ENCODE measurements at places on chromosomes 1 and 21. TPM values are rescaled to one million over a fixed set of nuclear protein-coding genes. Genes with fewer than 3 reads are reported as not detected.

Gene APOBEC4
- not detected for total RNA-seq

Gene HSD3B1
- total RNA-seq: not detected

Gene TFAP2E
- not detected for total RNA-seq

DNA sequence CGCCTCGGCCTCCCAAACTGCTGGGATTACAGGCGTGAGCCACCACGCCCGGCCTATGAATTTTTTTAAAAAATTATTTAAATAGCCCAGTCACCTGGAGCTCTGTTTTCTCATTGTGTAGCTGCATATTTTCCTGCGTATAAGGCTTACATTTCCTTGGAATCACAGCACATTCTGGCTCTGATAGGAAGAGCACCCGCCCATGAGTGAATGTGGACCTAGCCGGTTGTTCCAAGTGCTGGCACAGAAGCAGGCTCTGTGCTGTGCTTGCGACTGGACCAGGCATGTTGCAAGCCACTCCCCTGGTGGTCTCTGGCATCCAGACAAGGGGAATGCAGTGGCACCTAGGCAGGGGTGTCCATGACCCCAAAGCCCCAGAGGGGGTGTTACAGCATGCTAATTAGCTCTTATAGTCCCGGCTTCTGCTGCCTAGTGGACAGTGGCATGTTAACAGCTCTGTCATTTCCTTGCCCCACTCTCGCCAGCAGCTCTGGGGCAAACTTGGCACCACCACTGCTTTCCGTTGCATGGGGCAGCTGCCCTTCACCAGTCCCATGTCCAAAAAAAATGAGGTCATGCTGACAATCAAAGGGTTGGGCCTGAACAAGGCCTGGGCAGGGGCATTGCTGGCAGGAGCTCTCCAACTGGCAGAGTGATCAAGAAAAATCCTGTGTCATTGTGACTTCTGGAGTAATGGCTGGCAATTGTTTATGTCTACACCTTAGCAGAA lies 5.2 kb upstream of the VTCN1 start:
- DNase-seq: no peak

DNA sequence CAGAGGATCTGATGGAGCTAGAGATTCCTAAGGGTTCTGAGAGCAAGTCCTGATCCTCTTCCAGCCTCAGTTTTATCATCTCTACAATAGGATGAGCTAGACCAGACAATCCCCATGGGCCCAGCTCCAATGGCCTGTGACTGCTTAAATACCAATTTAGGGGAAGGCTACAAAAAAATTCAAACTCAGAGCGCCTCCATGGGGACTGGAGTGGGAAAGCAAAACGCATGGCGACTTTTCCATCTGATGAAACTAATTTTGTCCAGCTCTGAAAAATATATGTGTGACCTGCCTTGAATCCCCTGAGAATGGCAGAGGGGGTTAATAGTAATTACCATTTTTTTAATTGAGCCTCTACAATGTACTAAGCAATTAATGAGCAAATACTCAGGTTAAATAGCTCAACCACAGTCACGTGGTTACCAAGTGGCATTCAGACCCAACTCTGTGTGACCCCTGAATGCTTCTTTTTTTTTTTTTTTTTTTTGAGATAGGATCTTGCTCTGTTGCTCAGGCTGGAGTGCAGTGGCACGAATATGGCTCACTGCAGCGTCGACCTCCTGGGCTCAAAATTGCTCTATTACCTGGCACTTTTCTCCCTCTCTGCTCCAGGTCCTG lies 8.4 kb downstream of the EXTL1 start:
- no peak for DNase-seq

All from thyroid gland (tissue), 4 donors.